Left kidney (tissue), 8 donors: ENCODE measurements at places on chromosomes 4 and X. TPM values are rescaled to one million over a fixed set of nuclear protein-coding genes. Genes with fewer than 3 reads are reported as not detected.

SH2D1A gene
- 0.22 TPM for polyA plus RNA-seq

GAGE12E gene
- polyA plus RNA-seq: not detected

CYSLTR1 gene
- 2.1 TPM for polyA plus RNA-seq

SH3D19 gene
- polyA plus RNA-seq: 35.2 TPM

GAGE13 gene
- not detected for polyA plus RNA-seq

KIAA1210 gene
- polyA plus RNA-seq: 1.5 TPM

HSD17B10 gene
- polyA plus RNA-seq: 106 TPM

IL9R gene
- polyA plus RNA-seq: 0.20 TPM

SPANXN4 gene
- not detected for polyA plus RNA-seq

RNF150 gene
- 28.9 TPM for polyA plus RNA-seq

PSAPL1 gene
- polyA plus RNA-seq: not detected

SOWAHD gene
- polyA plus RNA-seq: 0.38 TPM

ASMT gene
- 0.10 TPM for polyA plus RNA-seq

- no peak for DNase-seq
Measured at GRCh38 chr4:175875993-175876771, 64.1 kb upstream of the GPM6A start.

DNA sequence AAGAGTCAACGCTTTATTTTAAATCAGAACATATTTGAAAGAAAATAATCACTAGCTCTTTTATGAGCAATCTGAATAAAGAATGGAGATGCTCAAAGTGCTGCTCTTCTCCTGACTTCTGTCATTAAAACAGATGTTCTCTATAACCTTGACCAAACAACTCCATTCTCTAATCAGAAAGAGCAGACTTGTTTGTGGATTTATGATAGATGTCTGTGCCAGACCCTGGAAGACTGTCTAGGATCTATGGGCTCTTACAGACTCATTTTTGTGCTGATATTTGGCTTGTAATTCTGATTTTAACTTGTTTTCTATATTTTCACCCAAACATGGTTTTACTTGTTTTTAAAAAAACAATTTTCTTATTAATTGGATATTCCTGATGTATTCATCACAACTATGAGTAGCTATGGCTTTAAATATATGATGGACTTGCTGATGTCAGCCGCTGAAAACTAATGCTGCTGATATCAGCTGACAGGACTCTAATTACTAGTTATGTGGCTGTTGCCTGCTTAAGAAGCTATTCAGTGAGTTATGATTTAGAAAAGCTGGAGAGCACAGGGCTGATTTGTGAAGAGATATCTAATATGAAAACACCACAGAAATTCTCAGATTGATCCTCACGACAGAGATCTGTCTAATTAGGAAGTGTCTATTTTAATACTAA is 31.6 kb upstream of the MAML3 start:
- DNase-seq: no peak

- no peak for DNase-seq
Measured at GRCh38 chr4:149928507-149928906, 112.9 kb upstream of the IQCM start.

DNA sequence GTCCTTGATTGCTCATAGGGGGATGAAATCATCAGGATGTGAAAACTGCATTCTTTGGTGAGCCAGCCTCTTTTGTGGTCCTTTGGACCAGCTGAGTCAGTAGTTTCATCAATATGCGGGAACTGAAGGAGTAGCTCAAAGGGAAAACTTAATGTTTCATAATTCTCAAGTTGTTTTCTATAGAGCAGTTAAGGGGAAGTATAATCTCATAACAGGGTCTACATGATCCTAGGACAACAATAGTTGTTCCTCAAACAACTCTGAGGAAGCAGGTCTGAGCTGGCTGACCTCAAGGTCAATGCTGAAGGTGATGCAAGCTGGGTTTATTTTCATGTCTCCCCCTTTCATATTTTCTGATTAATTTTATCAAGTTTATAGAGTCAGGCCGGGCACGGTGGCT is 36.1 kb upstream of the IRF2 start:
- no peak for DNase-seq

DNA sequence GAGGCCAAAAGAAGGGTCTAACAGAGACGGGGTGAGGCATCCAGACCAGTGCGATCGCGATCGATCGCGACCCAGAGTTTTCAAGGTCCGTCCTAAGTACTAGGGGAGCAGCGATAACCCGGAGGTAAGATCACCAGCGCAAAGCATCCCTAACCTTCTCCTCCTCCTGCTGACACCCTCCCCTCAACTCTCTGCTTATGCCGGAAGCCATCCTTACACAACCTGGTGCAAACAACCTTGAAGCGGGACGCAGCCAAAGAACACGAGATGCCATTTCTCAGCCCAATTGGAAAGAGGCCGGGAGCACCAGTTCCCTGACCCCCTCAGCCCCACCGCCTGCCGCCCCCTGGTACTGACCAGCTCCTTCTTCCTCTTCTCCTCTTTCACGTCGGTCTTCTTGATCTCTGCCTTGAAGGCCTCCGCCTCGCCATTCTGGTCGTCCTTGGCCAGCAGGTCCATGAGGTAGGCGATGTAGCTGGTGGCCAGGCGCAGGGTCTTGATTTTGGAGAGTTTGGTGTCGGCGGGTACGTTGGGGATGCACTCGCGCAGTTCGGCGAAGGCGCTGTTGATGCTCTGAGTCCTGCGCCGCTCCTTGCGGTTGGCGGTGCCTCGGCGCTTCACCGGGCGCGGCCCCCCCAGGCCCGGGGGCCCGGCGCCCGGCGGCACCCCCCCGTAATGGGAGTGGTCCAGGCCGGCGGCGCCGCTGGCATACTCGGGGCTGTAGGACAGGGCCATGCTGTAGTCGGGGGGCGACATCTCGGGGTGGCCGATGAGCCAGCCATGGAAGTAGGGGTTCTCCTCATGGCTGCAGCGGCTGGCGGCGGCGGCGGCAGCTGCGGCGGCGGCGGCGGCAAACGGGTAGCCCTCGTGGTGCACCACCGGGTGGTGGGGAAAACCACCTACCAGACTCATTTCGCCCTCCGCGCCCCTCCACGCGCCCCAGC is 1.4 kb downstream of the HAND2 start:
- no peak for DNase-seq

DNA sequence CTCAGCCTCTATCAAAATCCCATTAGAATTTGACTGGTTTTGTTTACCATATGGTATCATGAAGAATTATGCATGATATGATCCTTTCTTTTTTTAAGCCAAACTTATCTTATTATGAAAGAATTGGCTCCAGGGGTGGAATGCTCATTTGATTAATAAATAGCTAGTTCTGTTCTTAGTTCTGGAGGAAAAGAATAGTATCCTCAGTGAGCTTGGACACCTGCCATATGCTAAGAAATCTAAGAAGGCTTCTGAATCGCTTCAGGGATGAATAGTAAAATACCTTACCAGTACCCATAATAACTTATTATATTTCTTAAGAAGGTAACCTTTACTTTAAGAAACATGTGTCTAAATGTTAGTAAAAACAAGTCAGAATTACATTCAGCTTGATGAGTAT is 803.6 kb downstream of the ADGRL3 start:
- DNase-seq: no peak

DNA sequence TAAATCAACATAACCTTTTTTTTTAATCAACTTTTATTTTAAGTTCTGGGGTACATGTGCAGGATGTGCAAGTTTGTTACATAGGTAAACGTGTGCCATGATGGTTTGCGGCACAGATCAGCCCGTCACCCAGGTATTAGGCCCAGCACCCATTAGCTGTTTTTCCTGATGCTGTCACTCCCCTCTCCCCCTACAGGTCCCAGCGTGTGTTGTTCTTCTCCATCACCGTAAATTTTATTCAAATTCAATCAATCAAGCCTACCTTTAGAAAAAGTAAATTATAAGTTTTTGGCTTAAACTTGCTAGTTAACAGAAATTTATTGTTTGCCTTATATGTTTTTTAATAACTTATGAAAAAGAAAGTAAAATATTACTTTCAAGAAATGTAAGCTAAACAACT is 25.9 kb downstream of the TIGD2 start:
- no peak for DNase-seq

DNA sequence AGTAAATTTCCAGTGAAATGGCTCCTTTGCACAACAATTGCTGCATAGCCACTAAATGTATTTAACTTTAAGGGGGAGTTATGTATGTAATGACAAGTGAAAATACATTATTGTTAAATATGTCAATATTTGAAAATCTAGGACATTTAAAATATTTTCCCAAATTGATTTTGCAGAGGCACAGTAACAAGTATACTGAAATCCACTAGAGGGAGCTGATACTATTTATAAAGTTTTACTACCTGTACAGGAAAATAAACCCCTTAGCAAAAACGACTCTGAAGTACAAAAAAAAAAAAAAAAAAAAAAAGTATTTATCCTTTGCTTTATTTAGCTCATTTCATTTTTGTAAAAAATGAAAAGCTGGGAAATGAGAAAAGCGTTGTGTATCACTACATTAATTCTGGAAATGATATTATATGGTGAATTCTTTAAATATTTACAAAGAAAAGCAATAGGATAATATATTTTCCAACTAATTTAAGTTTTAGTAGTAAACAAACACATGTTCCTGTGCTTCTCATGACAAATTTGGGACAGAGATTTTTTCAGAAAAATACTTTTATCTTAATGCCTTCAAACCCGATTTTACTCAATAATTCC is 727.7 kb downstream of the DMD start:
- DNase-seq: no peak

DNA sequence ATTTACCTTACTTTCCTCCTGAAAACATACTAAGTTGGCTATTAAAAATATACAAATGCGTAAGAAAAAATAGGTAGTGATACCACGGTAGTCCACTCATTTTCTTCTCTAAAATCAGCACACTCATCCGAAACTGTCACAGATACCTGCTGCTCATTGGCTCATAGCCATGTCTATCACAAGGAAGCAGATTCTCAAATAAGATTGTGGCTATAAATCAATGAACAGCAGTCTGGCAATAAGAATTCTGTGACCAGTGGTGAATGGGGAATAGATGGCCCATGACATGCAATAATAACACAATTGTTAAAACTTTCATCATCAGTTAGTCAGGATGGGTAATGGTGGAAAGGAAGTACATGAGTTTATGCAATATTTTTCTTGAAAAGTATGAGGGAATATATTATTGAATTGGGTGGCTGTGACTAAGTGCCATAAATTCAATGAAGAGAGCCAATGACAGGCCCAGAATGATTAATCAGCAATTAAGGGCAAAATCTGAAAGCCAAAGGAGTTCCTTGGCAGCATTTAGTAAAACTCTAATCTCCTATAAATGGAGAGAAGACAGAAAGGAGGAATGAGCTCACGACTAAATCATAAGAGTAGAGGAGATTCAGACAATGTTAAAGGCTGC is 202.3 kb upstream of the NEIL3 start:
- DNase-seq: no peak

- DNase-seq: no peak
Measured at GRCh38 chr4:63919636-63920365, 489.4 kb downstream of the TECRL start.

DNA sequence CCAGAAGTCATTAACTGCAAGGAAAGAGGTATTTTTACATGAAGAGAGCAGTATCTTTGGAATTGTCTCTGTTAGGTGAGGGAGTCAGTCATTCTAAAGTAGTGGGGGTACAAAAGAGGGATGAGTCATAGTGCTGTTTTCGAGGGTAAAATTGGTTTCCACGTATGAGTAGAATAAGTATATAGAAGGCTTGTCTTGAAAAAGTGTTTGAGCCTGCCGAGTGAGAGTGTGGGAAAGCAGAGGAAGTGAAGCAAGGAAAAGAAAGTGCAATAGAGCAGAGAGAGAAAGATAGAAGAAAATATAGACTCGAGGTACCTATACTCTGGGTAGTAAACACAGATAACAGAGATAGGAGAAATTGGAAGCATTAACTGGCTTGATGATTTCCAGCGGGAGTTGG is 696.4 kb downstream of the DMD start:
- no peak for DNase-seq

- no peak for DNase-seq
Measured at GRCh38 chr4:32112891-32113290, 1392.7 kb downstream of the PCDH7 start.

- DNase-seq: peak; percentile 6
Measured at GRCh38 chr4:57639561-57640382, 529.6 kb upstream of the IGFBP7 start.

DNA sequence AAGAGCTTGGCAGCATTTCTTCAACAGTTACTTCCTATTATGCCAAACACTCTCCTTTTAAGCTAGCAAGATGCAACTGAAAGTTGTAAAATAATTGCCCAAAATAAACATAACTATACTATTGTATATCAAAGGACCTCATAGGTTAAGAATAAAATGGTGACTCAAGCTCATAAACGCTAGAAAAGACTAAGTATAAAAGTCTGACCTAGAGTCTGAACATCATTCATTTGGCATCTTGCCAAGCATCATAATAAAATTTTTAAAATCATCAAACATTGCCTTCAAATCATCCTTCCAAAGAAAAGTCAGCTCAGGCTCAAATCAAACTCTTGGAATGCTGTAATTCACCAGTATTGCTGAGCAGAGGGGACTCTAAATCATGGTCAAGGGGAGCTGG is 281.2 kb downstream of the QDPR start:
- no peak for DNase-seq

DNA sequence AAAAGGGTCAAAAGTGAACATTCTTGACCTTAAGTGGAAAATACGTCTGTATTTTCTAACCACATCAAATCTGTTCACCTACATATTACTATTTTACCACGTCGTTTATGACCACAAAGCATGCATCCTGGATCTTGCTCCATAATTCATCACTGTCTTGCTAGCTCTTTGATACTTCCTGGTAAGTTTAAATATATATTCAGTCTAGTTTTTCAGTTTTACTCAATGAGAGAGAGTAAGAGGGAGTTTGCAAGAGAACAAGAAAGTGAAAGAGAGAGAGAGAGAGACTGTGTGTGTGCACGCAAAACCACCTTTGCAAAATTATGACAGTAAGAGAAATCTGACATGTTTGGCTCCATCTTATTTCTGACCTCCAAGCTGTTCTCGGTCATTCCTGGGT is 173.7 kb upstream of the GALNTL6 start:
- DNase-seq: no peak

- DNase-seq: no peak
Measured at GRCh38 chr4:145083891-145084605, 13.9 kb downstream of the ANAPC10 start.

DNA sequence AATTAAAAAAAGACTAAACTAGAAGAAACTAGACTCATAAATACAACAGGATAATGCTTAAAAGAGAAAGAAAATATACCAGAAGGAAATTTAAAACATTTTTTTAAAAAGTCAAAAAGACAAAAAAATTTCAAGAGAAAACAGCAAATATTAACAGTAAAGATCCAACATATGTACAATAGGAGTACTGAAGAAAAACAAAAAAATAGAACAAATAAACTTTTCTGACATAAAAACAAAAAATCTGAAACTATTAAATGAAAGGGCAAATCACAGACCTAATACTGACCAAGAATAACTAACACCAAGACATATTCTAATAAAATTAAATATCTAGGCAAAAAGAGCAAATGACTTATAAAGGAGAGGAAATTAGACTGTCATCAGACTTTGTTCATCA is 11.5 kb downstream of the DNAJB14 start:
- no peak for DNase-seq

DNA sequence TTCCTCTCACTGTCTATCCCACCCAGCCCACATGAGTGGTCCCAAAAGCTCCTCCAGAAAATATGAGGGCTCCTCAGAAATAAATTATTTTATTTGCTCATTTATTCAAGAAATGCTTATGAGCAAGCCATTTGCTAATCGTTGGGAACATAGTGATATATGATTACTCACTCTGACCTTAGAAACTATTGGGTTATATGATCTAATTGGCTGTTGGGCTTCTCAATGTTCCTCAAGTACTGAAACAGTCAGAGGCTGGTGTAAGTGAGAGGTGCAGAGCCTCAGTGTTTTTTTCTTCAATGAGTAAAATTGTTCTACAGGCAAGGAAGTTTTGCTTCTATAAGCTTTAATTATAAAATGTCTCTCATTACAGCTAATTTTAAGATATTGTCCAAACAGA is 893.8 kb upstream of the INTU start:
- no peak for DNase-seq

- no peak for DNase-seq
Measured at GRCh38 chr4:126916626-126917140, 716.1 kb upstream of the INTU start.
